ENCODE measurements at places on chromosomes 13 and 19.

DNA sequence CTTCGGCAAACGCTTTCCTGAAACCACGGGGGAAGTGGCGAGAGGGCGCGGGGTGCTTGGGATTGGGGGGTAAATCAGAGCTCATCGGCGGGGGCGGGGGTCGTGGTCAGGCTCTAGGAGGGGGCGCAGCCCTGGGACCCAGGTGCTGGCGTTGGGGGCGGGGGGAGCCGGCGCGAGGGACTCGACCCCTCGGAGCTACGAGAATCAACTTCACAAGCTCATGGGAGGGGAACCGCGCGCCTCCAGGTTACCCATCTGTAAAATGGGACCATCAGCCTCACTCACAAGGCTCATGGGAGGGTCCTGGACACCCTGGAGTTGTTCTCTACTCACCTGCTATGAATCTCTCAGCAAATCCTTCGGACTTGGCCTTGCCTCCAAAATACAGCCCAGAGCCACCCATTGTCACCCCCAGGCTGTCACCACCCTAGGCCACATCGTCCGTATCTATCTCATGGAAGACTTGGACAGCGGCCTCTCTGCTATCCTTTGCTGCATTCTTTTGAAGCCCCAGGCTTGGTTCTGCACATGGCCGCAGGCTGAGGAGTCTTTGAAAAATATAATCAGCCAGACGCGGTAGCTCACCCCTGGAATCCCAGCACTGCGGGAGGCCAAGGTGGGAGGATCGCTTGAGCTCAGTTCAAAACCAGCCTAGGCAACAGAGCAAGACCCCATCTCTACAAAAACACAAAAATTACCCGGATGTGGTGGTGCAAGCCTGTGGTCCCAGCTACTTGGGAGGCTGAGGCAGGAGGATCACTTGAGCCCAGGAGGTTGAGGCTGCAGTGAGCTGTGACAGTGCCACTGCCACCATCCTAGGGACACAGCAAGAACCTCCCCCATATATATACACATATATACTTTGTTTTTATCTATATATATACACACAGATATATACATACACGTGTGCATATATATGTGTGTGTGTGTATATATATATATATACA lies 939 bp upstream of the RANBP3 start:
- peak; percentile 49 for DNase-seq

DNA sequence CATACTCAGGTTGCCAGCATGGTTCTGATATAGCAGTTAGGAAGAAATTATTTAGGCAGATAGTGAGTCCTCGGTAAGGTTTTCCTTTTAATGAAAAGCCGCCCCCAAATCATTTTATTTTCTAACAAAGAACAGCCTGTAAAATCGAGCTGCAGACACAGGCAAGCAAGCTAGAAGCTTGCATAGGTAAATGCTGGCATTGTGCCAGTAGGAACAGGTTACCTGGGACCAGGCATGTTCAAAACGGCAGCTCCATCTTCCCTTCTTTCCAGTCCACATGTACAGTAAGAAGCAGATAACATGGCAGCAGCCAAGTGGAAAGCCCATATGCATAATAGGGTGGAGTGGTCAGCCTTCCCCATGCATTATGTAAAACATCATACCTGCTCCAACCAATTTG lies 71.1 kb downstream of the UGGT2 start:
- DNase-seq = no peak

DNA sequence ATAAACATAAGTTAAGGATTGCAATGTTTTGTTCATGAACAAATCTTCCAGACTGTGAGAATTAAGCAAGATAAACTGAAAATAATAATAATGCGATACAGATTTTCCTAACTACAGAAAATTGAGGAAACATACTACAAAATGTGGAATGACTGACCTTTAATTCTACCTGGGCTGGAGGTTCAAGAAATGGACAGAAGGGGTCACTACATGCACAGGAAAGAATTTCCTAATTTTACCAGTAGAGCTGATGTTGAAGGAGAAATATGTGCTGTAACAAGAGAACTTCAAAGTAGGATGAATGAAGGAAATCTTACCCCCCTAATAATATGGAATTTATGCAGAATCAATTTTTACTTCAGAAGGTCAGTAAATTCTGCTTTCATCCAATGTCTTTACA lies 62.3 kb downstream of the ZNF627 start:
- no peak for DNase-seq

DNA sequence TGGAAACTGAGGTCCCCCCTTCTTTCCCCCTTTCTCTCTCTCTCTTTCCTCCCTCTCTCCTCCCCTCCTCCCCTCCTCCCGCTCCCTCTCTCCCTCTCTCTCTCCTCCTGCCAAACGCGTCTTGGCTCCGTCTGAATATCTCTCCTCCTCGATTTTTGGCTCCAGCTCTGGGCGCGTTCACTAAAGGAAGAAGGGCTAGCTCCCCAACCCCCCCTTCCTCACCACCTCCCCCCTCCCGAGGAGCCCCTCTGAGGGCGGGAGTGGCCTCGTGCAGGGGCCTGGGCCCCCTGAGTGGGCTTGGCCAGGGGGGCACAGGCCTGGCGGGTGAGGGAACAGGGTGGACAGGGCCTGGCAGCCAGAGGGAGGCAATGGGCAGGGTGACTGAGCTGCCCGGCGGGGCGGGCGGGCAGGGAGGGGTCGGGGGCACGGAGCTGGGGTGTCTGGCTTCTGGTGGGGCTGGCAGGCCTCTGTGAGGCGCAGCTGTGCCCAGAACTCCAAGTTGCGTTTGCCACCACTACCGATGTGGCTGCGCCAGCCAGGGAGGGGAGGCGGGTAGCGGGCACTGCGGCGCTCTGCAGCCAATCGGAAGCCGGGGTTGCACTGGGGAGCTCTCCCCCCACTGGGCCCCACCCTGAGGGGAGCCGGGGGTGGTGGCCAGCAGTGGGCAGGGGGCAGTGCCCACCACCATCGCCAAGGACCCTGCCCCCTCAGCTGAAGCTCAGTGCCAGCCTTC lies 7.1 kb downstream of the NFIX start:
- no peak for DNase-seq

Data from activated T-cell treated with anti-CD3 and anti-CD28 coated beads, Interleukin-2, amount 50 U/mL, for 24 hours (primary cell).